ENCODE measurements at places on chromosomes 12 and 14.

DNA sequence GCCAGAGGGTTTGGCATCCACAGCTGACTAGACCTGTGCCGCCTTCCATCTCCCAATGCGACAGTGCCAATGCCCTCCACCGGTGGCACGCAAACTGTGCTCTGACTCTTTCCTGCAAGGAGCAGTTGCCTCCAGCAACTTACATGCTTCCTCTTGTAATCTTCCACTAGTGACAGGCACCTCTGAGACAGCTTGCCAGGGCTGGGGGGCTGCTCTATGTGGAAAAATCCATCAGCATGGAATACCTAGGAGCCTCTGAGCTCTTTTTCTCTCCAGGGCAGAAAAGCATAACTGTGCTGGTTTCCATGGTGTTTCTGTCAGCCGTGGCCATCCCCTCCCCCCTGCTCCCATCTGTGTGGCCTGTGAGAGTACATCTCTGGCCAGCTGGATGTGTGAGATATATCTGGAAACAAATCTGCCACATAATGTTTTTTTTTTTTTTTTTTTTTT is 110.6 kb downstream of the MYRFL start:
- DNase-seq, result no peak

- DNase-seq, result no peak
Measured at GRCh38 chr12:41053046-41053445, 135.1 kb upstream of the PDZRN4 start.

- no peak for DNase-seq
Measured at GRCh38 chr12:22409377-22410164, 75.1 kb upstream of the ST8SIA1 start.

- no peak for DNase-seq
Measured at GRCh38 chr12:105032703-105033357, 46.7 kb downstream of the NOPCHAP1 start.

DNA sequence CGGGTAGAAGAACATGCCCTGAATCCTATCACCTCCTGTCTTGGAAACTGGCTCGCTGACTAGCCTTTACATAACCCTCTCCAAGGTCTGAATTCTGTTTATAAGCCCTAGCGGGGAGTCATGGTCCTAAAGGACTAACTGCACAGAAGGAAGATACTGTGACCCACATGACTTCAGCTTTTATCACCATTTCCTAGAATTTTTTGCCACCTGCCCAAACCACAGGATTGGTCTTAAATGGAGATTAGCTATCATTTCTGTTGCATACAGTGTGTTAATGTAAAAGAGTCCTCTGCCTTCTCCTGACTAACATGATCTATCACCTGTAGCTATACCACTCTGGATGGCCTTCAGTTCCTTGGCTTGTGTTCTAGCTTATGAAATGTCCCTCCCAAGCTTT is 319.2 kb downstream of the DUSP6 start:
- DNase-seq, result no peak

Data from MCF 10A (cell line).